D721Med (cell line): ENCODE measurements at places on chromosomes 3 and 15.

DNA sequence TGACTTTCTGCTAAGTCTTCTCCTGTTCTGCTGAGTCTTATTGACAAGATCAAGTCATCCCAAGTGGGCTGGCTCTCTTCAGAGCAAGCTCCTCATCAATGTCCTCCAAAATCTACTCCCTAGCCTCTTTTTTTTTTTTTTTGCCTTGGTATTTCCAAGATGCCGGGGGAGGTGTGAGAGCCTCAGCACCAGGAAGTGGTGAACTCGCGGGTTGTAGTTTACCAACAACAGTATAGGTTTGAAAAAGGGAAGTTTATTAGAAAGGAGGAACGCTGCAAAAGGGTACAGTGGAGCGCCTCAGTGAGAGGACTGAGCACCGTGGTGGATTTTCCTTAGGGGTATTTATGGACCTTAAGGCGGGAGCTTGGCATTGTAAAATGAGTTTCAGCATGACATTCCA lies 94.3 kb upstream of the SGO1 start:
- no peak for DNase-seq

GRCh38 chr15:41331833-41332193 lies 578 bp downstream of the OIP5 start:
- no peak for DNase-seq

DNA sequence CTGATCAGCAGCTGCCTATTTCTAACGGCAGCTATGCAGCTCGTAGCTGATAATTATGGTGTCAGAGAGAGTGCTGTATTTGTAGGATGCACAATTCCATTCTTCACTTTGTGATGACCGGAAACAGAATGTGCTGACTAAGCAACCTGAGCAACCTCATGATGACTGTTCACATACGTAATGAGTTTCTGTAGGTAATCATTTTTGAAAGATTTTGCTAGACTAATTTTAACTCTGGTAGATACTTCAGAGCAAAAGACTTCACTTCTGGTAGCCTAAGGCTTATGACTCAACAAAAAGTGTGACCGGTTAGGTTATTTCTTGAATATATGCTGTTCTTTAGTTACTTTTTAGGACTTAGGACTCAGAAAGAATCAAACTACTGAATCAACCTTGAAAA lies 567.7 kb downstream of the NAALADL2 start:
- DNase-seq, result no peak

DNA sequence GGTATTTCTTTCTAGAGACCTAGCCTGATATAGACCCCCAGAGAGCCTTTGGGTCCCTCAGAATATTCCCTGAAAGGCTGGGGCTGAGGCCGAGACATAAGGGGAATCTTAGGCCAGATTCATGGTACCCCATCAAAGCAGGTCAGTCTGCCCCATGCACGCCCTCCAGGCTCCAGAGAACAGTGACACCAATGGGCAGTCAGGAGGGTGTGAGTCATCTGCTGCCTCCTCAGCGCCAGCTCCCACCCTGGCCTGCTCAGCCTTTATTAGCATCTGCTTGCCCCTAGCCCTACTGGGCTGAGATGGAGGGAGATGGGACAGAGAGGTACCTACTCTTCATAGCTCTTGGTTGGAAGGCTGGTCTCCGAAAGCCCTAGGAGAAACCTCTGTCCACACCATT lies 14.3 kb upstream of the CAMKV start:
- no peak for DNase-seq

DNA sequence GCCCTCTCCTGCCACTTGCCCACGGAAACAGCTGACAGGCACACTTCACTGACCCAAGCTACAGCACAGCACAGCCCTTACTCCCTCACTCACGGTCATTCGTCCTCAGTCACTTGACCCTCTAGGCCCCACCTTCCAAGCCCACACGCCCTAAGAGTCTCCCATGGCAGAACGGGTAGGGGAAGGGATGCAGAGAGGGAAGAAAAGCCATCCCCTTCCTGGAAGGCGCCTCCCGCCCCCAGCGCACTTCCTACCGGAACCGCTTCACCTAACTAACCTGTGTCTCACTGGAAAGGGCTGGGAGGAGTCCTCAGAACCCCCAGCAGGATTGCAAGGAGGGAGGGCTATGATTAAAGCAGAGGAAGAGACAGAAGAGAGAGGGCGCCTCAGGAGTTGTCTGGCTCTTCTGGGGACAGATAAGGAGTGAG lies 22.9 kb downstream of the EPHB3 start:
- no peak for DNase-seq

GRCh38 chr3:38128303-38128655 lies 8.6 kb downstream of the ACAA1 start:
- no peak for DNase-seq

GRCh38 chr3:169558371-169558770 lies 105.1 kb downstream of the MECOM start:
- no peak for DNase-seq

DNA sequence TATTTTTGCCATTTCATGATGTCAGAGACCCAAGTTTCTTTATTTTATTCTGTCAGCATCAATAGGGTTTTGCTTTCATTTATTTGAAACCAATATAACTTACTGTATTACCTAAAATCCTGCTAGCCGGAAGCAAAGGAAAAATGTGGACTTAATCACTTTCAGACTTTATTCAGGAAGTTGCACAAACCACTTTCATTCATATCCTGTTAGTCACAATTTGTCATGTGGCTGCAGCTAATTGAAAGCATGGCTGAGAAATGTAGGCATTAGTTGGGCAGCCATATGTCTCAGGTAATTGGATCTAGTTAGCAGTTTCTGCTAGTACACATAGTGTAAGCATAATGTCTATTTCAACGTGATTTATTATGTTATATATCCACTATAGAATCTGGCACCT lies 462.3 kb upstream of the SGO1 start:
- DNase-seq, result no peak

GRCh38 chr15:43877371-43877770 lies 50.6 kb downstream of the WDR76 start:
- DNase-seq, result no peak
